Muscle of arm (tissue), 14 donors: ENCODE measurements at places on chromosomes 6 and 20.

DNA sequence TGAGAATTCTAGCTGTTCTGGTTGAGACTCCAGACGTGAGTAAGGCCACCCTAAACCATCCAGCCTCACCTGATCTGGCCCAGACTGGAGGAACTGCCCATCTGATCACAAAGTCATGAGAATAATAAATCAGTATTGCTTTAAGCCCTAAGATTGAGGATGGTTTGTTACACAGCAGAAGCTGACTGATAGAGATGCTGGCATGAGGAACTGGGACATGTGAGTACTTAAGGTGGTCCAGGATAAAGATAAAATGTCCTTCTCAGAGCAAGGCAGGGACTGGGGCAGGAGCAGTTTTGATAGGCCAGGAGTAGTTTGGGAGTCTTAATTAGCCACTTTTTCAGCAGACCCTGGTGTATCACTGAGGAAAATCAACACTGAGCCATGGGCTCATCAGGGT, 6.8 kb downstream of the GTSF1L start:
- no peak for DNase-seq

DNA sequence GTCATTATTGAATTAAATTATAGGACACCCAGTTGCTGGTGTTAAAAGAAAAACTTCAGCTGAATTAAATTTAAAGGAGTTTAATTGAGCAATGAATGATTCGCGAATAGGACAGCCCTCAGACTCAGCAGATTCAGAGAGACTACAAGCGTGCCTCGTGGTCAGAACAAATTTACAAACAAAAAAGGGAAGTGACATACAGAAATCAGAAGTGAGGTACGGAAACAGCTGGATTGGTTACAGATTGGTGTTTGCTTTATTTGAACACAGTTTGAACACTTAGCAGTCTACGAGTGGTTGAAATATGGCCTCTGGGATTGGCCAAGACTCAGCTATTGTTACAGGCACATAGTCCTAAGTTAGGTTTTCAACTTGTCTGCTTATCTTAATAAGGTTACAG, 25.8 kb upstream of the TNFRSF21 start:
- no peak for DNase-seq

DNA sequence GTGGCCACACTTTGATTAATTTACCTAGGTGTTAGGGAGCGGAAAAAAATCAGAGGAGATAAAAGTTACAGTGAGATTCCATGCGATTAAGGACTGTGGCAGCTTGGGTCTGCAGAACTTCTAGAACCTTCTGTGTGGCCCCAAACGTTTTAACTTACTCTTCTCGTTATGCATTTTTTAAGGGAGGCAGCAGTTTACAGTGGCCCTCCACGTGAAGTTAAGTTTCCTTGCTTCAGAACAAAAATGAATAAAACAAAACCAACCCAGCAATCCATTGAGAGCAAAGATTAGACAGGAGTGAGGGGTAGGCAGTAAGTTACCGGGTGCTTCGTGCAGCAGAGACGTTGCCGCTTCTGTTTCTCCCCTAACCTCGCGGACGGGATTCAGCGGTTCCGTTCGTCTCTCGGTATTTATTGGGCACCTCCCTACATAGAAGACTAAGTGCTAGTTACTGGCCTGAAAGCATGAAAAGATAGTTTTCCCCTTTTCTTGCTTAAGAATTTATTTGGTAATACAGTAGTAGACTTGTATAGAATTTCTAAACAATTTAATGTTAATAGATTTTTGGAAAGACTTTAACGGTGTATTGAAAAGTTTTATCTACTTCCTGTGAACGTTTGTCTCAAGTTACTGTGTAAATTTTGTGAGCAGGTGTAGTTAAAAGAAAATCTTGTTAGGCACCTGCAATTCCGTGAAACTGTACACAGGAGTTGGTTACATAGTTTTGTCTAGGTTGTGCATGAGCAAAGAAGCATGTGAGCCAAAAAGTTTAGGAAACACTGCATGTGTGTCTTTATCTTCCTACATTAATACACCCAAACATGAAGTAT, 1.1 kb downstream of the BAG2 start:
- DNase-seq = peak; percentile 35

DNA sequence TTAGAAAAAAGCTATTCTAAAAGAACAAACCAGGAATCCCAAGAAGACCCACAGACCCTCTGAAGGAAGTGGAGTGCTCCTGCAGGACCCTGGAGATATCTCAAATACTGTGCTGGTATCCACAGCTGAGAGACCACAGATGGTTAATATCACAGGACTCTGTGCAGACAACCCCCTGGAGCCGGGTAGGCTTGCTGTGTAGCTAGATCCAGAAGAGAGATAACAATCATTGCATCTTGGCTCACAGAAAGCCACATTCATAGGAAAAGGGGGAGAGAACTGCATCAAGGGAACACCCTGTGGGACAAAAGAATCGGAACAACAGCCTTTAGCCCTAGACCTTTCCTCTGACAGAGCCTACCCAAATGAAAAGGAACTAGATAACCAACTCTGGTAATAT, 689.5 kb downstream of the PHF3 start:
- DNase-seq = no peak

GRCh38 chr20:4371623-4372251, 350.0 kb upstream of the PRND start:
- no peak for DNase-seq

DNA sequence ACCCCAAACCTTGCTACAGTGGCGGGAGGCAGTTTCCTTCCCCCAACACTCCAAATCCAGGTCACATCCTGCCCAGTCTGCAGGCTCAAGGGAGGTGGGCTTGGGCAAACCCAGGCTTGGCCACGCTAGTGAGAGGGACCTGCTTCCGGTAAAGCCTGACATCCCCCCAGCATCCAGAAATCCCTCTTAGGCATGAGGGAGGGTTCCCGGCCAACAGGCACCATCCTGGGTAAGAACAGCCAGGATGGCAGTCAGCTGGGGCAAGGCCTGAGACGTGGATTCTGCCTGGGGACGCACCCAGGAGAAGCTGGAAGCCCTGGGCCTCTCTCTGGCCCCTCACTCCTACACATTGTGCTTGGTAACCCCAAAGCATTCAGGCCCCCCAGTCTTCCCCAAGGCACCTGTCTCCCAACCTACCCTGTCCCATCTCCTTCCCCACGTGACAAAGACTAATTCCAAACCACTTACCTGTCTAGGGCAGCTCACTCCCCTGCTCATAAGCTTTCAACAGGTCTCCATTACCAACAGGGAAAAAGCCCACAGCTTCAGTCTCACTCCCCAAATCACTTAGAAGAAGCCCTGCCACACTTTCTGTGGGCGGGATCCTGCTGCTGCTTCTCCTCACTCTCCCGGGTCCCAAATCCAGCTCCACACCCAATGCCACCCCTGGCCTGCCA, 2.1 kb downstream of the C20orf144 start:
- DNase-seq = no peak

DNA sequence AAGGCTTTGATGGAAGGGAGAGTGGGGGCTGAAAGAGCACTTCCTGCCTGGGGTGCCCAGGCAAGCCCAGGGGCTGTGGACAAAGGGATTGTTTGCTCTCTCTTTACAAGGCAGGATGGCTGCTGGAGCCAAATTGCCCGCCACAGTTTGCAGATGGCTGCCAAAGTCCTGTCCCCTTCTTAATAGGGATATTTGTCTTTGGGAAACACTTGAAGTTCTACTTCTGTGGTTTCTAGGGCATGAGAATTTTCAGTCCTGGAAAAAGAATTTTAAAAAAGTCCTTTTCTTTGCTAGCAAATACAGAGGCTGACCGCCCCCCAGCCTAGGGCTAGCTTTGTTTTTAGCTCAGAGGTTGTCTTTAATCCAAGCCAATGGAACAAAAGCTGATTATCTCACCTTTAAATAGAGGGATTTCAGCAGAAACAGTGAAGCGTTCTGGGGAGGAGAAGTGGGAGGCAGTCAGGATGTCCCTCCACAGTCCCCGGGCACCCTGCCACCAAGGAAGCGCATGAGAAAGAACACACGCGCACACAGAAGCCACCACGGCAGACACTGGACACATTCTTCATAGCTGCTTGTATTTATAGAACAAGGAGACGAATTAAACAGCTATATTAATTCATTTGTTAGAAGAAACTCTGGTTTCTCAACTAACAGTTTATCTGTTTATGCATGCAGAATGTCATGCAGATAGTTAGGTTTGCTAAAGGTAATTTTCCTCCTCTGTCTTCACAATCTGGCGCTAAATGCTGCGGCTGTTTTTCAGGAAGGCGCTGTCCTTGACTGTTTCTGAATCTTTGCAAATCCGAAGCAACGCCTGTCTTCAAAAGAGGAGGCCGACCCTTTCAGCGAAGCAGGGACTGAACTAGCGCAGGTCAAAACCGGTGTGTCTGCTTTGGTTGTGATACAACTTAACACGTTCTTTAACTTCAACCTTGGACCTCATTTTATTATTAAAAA, 736.9 kb downstream of the QKI start:
- no peak for DNase-seq

GRCh38 chr20:46215913-46216707, 92.2 kb downstream of the CDH22 start:
- DNase-seq = no peak

DNA sequence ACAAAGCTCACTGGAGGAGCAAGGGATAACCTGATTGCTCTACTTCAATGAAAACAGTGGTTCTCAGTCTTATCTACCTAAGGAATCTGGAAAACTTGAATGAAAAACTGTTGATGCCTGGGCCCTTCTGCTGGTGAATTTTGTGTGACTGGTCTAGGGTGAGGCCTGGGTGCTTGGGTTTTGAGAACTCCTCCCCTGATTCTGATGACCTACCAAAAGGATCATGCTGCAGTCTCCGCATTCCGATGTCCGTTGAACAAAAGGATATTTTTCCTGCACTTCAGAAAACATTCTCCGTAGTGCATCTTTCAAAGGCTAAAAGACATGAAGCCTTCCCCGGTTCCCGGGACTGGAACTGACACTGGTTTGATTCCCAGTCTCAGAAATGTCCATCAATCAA, 157.9 kb downstream of the SYNDIG1 start:
- DNase-seq = no peak
